ENCODE measurements at places on chromosomes 11 and 22.

DNA sequence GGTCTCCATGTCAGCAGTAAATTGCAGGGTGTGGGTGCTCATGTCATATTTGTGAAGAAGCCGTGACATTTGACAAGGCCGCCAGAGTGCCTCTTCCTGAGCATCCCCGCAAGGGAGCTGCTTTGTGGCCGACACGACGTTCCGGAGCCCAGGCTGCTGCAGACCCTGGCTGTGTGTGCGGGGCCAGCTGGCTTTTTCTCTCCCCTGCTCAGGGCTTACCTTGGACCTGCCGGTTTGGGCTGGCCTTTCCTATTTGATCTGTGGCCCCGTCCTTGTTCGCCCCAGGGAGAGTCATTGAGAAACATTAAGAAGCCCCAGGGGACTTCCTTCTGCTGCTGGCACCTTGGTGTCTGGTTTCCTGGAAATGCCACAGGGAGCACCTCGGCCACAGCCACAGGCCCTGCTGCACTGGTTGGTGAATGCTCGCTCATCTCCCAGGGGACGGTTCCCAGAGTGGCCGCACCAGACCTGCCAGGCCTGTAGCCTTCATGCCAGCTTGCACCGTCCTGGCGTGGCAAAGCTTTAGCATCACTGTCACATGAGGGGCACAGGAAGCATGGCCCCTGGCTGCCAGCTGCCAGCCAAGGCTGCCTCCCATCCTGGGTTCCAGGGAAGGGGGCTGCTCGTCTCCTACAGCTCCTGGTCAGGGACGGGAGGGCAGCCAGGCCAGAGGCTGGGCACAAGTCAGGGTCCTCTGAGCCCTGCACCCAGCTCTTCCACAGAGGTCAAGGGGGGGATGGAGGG lies 5.4 kb downstream of the GRK2 start:
- no peak for DNase-seq

DNA sequence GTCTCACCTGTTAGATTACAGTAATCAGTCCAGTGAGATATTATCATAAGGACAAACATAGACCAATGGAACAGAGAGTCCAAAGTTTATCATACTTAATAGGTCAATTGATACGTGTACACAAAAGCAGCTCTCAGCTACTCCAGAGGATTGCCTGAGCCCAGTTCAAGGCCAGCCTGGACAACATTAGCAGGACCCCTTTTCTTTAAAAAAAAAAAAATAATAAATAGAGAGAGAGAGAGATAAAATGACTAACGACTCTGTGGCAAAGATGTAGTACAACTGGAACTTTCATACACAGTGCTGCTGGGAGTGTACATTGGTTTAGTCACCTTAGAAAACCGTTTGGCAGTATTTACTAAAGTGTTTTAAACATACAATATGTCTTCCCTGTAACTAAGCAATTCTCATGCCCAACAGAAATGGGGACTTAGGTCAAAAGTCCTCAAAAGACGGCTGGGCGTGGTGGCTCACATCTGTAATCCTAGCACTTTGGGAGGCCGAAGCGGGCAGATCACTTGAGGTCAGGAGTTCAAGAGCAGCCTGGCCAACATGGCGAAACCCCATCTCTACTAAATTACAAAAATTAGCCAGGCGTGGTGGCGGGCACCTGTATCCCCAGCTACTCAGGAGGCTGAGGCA lies 10.6 kb downstream of the SNX32 start:
- DNase-seq: no peak

GRCh38 chr11:104061853-104062521 lies 25.5 kb downstream of the DDI1 start:
- DNase-seq: no peak

DNA sequence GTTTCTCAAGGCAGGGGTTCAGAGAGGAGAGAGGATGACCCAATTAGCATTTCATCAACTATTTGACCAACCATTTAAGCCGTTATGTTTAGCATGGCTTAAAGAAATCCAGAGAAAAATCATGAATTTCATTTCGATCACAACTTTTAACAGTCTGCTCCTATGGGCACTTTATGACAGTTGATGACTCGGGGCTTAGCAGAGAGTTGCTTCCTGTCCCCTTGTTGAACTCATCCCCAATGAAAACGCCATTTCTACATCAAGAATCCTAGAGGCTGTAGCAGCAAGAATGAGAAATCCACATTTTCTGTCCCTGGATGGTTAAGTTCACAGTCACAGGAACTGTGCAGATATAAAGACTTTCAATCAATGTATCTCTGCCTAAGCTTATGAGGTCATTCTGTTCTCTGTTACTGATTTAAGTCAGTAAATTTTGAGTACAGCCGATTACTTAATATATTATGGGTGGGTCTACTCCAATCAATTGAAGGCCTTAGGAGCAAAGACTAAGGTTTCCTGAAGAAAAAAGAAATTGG lies 81.1 kb downstream of the BDNF start:
- DNase-seq: peak; percentile 56

GRCh38 chr11:100434821-100435641 lies 252.1 kb upstream of the ARHGAP42 start:
- DNase-seq: no peak

DNA sequence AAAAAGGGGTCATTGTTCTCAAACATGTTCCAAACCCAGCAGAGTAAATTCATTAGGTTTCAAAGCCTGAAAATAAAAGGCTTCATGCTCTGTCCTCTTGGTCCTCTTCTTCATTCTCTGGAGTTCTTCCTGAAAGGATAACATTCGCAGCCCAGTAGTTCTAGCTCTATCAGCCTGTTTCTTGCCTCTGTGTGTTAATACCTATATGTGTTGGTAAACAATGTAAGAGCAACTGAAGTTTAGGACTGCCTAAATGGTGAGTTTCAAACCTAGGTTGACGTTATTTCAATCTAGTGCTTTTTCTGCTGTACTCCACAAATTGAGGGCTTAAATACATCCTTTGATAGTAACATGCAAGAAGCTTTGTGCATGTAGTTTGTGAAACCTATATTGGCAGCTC lies 9.4 kb downstream of the AASDHPPT start:
- no peak for DNase-seq

DNA sequence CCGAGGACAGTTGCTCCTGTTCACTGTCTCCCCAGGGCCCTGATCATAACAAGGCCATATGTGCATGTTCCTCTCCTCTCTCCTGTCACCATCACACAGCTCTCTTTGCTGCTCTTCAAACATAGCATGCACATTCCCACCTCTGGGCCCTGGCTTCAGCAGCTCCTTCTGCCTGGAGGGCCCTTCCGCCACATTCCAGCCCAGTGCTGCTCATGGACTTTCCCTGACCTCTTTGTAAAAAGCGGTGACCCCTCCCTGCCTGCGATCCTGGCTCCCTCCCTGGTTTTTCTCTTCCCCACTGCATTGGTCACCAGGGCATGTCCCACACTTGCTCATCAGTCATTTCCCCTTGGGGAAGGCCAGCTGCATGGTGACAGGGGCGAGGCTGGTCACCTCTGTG lies 98.2 kb downstream of the MYO18B start:
- peak; percentile 13 for DNase-seq

- no peak for DNase-seq
These were observed 27.5 kb upstream of the SMIM35 start for GRCh38 chr11:118114266-118114665.

GRCh38 chr11:709109-709997 lies 3.3 kb downstream of the EPS8L2 start:
- no peak for DNase-seq

DNA sequence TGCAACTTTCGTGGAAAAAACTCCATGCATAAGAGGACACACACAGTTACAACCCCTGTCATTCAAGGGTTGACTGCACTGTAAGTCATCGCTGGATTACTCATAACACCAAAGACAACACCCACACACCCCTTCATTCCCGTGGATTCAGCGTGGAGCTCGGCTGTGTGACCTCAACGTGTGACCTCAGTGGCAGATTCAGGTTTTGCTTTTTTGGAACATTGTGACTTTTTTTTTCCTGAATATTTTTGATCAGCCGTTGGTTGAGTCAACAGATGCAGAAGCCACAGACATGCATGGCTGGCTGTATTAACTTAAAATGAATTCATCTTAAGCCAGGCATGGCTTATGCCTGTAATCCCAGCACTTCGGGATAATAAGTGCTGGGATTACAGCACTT lies 19.7 kb upstream of the MUC5AC start:
- peak; percentile 69 for DNase-seq

DNA sequence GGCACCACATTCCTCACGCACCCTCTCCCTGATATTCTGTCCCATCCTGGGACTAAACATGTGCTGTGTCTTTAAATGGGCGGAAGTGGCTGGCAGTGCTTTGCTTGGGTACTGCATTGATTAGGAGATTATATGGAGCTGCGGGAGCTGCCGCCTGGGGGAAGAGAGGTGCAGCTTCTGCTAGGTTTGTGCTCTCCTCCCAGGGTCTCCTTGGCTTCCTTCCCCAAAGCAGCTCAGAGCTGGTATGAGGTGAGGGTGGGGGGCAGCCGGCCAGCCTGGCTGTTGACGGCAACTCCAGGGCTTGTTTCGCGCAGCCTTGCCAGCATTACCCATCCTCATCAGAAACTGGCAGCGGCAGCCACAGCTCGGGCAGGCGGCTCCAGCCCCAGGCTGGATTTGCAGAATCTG lies 95.4 kb downstream of the GRAMD1B start:
- no peak for DNase-seq

DNA sequence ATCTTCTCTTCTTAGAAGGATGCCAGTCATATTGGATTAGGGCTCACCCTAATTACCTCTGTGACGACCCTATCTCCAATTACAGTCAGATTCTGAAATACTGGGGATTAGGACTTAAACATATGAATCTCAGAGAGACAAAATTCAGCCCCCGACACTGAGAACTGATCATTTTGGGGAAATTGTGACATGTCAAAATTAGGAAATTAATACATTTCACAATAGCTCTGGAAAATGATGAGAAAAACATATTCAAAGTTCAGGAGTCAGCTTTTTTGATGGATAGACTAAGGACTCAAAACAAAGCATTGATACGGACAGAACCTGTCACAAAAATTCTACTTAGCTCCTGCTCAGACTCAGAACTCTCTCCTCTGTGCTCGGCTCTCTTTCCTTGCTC lies 40.8 kb downstream of the COMMD9 start:
- no peak for DNase-seq

GRCh38 chr22:26480611-26480932 lies 3.0 kb downstream of the HPS4 start:
- no peak for DNase-seq

DNA sequence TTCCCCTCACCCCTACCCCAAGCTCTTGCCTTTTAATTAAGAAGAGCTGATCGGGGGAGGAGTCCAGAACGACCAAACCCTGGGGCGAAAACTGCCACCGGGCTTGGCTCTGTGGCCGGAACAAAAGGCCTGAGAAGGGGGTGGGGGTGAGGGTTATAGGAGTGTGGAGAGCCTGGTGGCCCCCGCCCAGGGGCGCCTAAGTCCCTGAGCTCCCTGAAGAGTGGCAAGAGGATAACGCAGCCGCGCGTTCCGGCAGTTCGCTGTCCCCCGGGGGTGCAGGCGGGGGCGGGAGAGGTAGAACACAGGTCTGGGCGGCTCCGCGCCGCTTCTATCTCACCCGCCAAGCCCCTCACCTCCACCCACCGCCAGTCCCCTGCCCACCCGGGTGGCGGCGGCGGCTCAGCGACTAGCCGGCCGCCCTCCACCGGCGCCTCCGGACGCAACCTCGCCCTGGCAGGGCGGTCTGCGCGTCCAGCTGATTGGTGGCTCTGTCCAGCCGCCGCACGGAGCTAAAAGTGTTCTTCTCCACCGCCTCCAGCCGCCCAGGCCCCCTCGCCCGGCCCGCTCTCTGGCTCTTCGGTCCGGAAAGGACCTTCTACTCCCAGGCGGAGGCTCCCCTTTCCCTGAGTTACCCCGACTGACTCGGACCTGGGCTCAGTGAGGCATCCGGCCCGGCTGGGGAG lies 18.7 kb upstream of the BDNF start:
- peak; percentile 76 for DNase-seq

- peak; percentile 17 for DNase-seq
These were observed 68.2 kb downstream of the EMSY start for GRCh38 chr11:76512851-76513653.

DNA sequence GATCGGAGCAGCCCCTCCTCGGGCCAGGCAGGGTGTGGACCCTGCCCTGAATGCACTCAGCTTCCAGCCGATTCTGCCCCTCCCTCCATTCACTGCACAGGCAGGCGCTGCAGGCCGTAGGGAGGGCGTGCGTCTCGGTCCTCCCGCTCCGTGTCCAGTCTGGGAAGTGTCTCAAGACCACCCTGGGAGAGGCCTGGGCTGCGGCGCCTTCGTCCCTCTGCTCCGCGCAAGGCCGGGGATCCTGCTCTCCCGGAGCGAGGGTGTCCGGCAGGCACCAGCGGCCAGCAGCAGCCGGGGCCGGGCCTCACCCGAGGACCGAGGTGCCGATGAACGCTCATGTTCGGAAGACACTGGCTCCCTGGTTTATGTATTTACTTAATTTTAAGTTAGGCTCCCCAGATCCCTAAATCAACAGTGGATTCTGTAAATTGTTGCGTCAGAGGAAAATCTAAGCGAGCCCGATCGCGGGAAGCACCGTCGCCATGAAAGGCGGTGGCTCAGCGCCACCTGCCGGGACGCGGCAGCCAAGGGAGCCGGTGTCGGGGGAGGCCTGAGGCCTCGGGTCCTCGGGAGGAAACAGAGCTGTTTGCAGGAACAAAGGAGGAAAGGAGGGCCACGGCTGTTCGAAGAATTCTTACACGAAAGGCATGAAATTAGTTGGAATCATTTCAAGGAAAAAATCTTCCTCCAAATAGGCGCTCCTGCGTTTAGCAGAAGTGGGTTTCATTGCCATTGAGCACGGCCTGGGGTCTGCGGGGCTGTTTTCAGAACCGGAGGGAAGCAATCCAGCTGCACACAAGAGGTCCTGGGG lies 195.3 kb downstream of the BRD1 start:
- no peak for DNase-seq

GRCh38 chr11:93478841-93479240 lies 64.3 kb downstream of the SMCO4 start:
- no peak for DNase-seq

DNA sequence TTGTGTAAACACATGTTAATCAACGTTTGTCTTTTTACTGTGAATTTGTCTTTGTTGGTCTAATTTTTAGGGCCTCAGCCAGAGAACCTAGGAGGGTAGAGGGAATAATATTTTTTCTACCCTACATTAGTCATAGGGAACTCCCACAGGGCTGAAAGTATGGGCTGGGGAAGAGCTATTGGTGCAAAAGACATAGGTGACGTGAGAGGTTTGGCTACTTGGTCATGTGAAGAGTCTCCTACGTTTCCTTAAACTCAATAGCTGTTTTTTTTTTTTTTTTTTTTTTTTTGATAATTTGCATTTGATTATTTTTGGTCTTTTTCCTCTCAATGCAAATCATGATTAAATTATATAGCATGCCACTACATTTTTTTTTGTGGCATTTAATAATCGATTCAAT lies 15.9 kb upstream of the MMP7 start:
- DNase-seq: no peak

GRCh38 chr22:41900652-41901312 lies 14.1 kb downstream of the SHISA8 start:
- DNase-seq: no peak

All from EL (cell line).